ENCODE measurements at places on chromosomes 5 and 9.

- no peak for DNase-seq
These were observed 153.6 kb downstream of the SNX18 start for GRCh38 chr5:54671111-54671531.

- no peak for DNase-seq
These were observed 177.6 kb upstream of the SMARCA2 start for GRCh38 chr9:1837453-1838084.

DNA sequence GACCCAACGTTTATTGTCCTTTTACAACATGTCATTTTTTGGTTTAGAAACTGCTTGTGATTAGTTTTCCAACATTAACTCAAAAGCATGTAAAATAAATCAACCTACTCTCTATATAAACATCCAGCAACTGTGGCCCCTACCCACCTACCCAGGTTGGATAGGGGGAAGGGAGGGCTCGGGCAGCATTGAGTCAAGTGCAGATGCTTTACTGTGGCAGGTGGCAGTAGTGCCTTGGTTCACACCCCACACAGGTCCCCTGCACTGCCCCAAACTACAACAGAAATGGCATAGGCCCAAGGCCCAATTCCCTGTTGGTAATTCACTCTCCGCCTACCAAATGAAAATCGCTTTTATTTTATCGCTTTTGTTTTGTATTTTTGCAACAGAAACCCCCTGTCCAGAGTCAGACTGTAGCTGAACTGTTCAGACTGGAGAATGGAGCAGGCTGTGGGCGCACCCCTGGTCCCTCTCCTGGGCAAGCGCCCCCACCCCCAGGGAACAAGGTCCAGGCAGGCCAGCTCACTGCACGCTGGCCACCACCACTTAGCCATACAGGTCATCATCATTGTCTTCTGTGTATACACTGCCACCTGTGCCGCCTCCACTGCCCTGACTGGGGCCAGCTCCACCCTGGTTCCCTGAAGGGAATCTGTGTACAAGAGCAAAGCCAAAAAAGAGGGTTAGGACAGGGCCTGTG, 15.7 kb downstream of the VCP start:
- DNase-seq, result no peak

- DNase-seq, result no peak
These were observed 1703.8 kb downstream of the MAT2B start for GRCh38 chr5:165209101-165209727.

DNA sequence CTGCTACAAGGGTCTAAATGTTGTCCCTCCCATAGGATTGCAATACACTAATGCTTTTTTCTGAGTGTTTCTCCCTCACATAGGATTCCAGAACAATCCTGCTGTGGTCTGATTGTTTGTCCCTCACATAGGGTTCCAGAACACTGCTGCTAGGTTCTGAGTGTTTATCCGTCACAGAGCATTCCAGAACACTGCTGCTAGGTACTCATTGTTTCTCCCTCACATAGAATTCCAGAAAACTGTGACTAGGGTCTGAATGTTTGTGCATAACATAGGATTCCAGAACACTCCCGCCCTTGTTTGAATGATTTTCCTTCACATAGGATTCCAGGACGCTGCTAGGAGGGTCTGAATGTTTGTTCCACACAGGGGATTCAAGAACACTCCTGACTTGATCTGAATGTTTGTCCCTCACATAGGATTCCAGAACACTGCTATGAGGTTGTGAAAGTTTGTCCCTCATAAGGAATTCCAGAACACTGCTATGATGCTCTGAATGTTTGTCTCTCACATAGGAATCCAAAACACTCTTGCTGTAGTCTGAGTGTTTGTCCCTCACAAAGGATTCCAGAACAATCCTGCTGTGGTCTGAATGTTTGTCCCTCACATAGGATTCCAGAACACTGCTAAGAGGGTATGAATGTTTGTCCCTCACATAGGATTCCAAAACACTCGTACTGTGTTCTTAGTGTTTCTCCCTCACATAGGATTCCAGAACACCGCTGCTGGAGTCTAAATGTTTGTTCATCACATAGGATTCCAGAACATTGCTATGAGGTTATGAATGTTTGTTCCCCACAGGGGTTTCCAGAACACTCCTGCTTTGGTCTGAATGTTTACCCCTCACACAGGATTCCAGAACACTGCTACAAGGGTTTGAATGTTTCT, 213.5 kb downstream of the FOXD4L6 start:
- no peak for DNase-seq

DNA sequence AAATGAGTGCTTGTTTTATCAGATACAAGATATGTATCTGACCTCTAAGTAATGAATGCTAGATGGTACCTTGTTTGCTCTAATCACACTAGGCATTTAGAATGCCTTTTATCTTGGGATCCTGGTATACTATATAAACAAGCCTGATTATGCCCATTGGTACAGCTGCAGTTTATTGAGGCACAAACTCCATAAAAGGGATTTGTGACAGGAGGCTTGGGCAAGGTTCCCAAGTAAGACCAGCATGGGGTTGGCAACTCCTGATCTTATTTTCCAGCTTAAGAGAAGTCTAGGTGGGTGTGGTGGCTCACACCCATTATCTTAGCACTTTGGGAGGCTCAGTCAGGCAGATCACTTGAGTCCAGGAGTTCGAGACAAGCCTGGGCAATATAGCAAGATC, 93.9 kb upstream of the DMRT1 start:
- DNase-seq, result no peak

DNA sequence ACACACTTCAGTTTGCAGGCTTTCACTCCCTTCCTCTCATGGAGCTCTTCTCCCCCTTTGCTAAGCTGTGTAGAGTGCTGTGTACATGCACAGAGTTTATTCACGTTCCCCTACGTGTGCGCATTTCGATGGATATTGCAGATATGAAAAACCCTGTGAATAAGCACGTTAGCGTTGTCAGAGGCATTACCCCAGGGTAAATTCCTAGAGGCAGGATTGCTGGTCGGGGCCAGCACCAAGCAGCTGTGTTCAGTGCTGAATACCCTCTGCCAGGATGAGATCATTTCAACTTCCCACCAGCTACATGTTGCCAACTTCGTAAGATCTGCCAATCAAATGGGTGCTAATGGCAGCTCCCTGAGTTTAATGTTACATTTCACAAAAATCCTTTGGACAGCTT, 172.3 kb upstream of the PPP1R26 start:
- DNase-seq, result no peak

DNA sequence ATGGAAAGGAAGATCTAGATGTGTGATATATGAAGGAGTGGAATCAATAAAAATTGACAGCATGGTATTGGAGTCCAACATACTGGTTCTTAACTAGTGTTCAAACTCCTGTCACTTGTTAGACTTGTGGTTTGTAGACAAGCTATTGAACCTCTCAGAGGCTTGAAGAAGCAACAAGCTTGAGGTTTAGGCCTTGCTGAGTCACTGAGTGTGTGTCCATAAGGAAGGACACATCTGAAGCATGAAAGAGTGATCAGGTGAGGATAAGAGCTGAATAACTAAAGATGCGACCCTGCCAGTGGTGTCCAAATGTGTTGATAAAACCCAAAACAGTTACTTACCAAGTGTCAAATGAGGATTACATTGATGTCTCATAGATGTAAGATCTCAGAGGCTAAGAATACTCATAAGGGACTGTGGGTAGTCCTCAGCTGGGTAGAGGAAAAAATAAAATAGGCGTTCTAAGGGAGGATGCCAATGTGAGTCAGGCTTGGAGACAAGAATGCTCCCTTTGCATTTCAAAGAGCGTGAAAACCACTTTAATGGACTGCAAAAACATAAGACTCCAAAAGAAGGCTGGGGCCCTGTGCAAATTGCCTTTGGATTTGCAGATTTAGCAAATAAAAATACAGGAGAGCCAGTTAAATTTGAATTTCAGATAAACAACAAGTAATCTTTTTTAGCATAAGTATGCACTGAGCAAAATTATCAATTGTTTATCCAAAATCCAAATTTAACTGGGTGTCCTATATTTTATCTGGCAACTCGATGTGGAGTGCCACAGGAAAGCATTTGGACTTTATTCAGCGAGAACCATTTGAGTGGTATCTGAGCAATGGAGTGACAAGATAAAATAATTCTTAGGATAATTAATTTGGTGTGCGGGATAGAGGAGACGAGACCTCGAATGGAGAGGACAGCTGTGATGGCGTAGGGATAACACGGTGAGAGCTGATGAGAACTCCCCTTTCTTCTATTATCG, 757.3 kb upstream of the WWC1 start:
- no peak for DNase-seq

DNA sequence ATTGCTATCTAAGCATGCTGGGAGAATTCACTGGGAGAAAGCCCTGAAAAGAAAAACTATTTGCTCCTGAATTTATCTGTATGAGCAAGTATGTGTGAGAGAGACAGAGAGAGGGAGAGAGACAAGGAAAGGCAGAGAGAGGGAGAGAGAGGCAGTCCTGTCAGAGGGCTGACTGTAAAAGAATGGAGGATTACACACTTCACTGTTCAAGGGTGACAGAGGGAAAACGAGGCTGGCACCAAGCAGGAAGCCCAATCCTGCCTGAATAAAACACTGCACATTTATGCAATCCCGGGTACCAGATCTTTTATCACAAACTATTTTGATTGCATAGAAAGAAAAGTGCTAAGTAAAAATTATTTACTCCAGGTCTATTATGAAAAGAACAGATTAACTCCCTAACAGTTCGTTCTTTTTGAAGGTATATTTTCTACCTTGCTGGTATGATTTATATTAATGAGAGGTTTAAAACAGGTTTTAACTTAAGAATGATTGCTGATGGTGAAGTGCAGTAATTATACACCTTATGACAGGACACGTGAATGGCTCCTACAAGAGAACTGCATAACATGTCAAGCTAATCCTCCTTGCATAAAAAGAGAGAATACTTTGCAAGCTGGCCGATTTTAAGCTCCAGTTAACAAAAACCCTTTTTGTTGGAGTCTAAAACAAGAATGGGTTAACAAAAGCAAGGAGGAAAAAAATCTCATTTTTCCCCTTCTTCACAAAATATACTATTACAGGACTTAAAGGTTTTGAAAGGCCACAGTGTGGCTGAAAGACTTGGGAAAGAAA, 82.5 kb downstream of the NFIB start:
- no peak for DNase-seq

DNA sequence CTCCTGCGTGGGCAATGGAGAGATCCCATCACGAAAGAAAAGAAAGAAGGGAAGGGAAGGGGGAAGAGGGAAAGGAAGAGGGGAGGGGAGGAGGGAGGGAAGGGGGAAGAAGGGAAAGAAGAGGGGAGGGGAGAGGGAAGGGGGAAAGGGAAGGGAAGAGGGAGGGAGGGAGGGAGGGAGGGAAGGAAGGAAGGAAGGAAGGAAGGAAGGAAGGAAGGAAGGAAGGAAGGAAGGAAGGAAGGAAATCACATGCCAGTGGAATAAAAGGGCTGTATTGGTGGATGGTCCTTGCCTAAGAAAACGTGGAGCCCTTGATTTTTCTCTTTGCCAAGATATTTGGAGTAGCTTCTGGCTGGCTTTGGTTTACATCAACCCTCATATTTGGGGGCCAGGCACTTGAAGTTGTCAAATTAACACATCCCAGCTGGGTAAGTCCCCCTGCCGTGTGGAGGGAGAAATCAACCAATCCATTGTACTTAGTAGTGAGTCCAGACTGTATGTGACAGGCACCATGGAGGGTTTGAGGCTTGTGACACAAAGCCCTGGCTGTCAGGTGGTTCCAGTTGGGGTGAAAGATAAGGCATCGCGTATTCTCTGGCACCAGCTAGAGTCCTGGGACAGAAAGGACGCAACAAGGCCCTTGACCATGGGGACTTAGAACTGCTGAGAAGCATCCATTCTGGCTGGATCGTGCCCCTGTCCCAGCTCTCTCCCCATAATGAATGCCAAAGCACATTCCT, 23.7 kb downstream of the IDNK start:
- DNase-seq, result no peak

DNA sequence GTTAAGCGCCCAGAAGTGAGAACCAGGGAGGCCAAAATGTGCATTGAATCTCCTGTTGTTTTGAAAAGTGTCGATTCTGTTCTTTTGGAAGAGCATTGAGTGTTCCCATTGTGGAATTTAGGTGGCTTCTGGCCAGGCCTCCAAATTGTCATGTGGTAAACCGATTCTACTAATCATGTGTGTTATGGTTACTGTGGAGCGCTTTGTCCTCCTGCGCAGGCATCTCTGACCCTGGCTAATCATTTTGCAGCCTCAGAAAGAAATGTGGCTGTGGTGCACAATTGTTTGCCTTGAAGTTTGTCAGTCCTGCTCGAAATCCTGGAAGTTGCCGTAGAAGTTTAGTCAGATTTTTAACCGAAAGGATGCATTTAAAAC, 121.3 kb downstream of the RASGRF2 start:
- no peak for DNase-seq

- no peak for DNase-seq
These were observed 58.6 kb downstream of the STARD4 start for GRCh38 chr5:111453747-111454146.

DNA sequence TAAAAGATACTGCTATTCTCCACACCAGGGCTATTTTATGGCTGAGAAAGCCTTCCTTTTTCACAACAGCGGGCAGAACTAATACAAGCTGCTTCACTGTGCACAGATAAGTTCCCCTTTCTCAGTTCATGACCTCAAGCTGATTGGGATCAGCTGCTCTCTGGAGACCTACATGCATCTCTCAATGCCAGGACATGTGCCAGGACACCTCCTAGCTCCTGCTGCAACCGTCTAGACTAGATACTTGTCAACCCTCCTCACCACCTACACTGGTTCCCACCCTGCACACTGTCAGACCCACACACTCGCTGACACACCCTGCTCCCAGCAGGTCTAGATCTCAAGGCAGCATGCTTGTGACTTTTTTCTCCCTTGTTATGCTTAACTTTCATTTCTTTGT, 39.8 kb downstream of the STARD4 start:
- no peak for DNase-seq

GRCh38 chr9:122058709-122059108, 34.4 kb downstream of the TTLL11 start:
- no peak for DNase-seq

- no peak for DNase-seq
These were observed 412.1 kb downstream of the KDM4C start for GRCh38 chr9:7169717-7170389.

DNA sequence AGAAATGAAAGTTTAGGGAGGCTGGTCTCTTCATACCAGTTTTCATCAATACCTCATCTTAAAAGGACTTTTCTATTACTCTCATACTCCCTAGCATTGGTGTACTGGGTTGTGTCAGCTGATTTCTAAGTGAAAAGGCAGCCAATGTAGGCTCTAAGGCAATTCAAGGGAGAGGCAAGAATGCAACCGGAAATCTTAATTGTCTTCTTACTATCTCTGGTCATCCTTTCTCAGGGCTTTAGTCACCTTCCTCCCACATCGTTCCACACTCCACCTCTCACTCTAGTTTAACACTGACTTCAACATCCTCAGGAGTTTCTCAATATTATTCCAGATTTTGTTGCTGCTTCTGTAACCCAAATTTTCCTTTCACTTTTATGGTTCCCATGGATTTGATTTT, 281.8 kb upstream of the RFX3 start:
- DNase-seq, result no peak

All from activated CD4-positive, alpha-beta T cell treated with anti-CD3 and anti-CD28 coated beads, Interleukin-2, amount 50 U/mL, for 1 hour (primary cell).